ENCODE measurements at places on chromosomes 11 and 22.

GRCh38 chr11:42967653-42968052, 344.1 kb upstream of the API5 start:
- DNase-seq: no peak

DNA sequence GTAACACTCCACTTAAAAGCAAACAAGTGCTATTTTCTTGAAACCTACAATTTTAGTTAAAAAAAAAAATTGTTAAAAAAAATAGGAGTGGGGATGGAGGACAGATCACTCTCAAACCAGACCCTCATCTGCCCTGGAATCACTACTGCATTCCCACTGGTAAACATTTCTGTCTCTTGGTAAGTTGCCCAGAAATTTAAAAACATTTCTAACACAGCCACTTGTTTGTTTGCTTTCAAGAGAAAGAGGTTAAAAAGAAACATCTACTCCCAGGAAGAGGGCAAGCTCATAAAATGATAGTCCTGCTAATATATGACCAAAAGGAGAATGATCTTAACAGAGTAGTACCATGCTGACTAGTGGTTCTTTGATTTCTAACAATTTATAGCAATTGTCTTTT, 83.3 kb downstream of the SGSM3 start:
- no peak for DNase-seq

GRCh38 chr22:47624252-47625012, 862.0 kb downstream of the TBC1D22A start:
- no peak for DNase-seq

DNA sequence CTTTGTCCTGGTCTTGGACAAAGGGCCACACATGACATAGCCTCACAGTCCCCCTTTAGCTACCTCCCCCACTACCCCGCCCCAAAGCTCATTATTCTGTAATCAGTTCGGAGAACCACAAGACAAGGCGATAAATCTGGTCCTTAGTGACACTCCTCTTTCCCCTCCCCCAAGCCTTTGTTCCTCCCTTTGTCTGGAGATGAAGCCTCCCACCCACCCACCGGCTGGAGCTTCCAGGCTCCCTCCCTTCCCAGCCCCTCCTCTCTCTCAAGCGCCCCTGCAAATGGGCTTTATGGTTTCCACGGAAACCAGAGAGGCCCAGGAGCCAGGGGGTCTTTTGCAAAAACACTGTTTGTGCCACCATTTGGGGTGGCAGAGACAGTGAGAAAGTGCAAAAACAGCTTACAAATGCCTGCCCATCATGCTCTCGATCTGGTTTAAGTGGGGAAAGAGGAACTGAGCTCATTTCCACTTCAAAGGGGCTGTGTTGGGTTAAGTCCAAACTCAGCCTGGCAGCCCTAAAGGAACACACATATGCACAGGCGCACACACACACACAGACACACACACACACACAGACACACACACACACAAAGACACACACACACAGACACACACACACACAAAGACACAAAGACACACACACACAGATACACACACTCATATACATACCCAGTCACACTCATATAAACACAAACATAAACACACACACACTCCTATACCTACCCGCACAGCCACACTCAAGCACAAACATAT, 23.5 kb downstream of the APLNR start:
- no peak for DNase-seq

GRCh38 chr11:28227460-28227859, 119.3 kb downstream of the METTL15 start:
- no peak for DNase-seq

DNA sequence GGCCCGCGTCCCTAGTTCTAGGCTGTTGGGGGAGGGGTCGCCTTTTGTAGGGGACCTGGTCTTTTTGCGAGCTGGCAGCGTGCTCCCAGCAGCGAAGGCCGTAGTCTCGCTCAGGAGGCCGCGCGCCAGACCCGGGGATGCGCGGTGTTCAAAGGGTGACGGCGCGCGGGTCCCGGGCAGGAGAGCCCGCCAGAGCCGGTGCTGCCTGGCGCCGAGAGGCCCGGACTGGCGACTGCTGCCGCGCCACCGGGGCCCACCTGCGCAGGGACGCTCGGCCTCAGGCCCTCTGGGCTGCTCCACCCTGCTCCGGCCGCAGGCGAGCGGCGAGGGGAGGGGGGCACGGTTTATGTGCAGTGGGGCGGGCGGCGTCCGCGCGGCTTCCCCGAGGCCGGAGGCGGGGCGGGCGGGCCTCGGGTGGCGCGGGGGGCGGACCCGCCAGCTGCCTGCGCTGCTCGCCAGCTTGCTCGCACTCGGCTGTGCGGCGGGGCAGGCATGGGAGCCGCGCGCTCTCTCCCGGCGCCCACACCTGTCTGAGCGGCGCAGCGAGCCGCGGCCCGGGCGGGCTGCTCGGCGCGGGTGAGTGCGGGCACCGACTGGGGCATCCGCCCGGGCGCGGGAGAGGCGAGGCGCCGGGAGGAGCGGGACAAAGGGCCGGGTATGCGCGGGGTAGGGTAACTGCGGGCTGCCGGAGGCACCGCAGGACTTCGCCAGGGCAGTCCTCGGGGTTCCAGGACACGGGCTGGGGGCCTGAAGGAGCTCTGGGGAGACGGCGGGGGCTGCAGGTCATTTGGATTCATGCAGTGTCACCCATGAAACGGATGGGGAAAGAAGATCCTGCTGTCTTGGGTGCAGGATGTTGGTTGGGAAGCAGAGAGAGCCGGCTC, at the start of gene PRSS23:
Gene PRSS23 (plus strand): TSS at position 467 of the 884 bp plus-strand sequence. CDS start 7,102 bp downstream, outside the sequence.
- peak; percentile 57 for DNase-seq

GRCh38 chr11:103488031-103488461, 378.8 kb downstream of the DYNC2H1 start:
- no peak for DNase-seq

- DNase-seq: no peak
These were observed 133.3 kb downstream of the TBC1D22A start for GRCh38 chr22:46895753-46896152.

- no peak for DNase-seq
These were observed 17.1 kb downstream of the OVOL1 start for GRCh38 chr11:65803797-65804492.

- no peak for DNase-seq
These were observed 73.3 kb upstream of the SHANK2 start for GRCh38 chr11:71325418-71326327.

DNA sequence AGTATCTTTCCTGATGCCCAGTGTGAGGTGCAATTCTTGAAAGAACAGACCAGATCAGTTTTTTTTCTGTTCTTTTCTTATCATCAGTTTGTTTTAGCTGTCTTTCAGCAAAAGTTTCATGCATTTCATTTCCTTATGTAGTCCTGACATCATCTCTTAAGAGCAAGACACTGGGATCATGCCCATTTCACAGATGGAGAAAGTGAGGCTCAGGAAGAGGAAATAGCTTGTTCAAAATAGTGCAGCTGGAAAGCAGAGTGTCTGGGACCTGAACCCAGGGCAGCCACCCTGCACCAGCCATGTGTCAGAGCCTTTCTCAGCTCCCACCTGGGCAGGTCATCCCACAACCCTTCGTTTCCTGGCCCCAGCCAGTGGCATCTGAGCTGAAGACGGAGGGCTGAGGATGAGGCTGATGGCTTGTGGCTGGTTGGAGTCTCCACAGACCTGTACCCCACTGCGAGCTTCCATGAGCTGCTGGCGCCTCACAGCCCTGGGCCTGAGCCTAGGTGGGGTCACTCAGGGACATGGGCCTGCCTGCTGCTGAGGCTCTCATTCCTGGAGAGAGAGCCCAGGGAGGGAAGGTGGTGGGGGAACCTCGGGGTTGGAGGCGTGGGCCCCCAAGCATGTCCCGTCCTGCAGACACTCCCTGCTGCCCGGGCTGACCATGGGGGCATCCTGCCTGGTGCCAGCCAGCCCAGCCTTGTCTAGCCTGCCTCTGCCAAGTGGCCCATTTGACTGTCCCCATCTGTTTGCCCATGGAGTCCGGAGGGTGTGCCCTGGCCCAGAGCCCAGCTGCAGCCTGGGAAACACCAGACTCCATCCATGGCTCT, 61.8 kb downstream of the SMIM38 start:
- DNase-seq: no peak

Measured in Caki2 (cell line).